ENCODE measurements at places on chromosomes 13 and 19.

DNA sequence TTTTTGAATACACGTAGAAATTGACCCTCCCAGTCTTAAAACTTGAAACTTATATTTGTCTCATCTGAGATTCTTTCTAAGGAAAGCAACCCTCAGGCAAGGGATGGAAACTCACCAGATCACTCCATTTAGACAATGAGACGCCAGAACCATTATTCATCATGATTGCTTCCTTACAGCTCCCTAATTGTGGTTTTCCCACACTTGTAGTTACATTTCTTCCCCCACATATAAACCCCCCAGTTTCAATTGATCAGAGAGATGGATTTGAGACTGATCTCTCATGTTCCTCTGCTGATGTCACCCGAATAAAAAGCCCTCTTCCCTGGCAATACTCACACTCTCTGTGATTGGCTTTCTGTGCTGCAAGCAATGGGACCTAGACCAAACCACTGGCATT is 197.9 kb upstream of the STARD13 start:
- DNase-seq, result no peak

GRCh38 chr13:36736119-36736726 is 62.4 kb downstream of the SERTM1 start:
- no peak for DNase-seq

DNA sequence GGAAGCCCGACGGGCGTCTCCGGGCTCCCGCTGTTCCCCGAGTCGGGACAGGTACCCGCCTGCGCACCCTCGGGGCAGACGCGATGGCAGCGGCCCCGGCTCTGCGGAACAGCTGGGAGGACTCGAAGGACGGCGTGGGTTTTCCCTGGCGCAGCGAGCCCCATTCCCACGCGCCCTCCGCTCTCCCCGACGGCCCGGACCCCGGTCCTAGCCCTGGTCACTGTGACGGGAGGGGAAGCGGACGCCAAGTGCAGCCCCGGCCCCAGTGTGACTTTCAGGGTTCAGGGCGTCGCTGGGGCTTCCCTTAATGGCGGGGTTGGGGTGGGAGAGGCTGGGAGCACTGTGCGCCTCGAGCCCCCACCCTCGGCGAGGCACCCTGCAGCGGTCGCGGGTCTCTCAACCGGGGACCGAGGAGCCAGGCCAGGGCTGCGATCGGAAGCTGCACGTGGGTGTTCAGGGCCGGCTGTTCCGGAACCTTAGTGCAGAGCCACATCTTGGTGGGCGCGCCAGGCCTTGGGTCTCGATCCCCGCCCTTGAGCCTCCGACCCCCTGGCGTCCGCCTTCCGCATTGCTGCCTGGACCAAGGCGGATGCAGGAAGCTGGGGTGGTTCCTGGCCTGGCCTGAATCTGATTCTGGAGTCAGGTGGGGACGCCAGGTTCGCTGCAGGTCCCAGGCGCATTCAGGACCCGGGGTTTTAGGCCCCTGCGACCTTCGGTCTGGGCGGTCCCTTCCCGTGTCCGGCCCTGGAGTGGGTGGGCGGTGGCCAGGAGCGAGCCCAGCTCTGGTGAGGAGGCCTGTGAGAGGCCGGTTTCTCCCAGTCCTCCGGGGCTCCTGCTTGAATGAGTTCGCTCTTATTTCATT is 3.5 kb downstream of the LGALS7B start:
- peak; percentile 15 for DNase-seq

DNA sequence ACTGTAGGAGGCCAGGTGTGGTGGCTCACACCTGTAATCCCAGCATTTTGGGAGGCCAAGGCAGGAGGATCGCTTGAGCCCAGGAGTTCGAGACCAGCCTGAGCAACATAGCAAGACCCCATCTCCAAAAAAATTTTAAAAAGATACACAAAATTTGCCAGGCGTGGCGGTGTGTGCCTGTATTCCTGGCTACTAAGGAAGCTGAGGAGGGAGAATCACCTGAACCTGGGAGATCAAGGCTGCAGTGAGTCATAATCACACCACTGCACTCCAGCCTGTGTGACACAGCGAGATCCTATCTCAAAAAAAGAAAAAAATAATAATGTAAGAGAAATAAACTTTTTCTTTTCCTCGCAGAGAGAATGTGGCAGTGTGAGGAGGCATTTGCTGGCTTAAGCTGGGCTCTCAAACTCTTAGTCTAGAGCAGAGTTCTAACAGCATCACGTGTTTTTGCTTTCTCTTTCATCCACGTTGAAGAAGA is 21.1 kb downstream of the FAM187B start:
- no peak for DNase-seq

GRCh38 chr19:57816652-57817051 is 1.9 kb upstream of the ZNF552 start:
- no peak for DNase-seq

GRCh38 chr19:15587663-15588062 is 27.4 kb upstream of the CYP4F8 start:
- no peak for DNase-seq

DNA sequence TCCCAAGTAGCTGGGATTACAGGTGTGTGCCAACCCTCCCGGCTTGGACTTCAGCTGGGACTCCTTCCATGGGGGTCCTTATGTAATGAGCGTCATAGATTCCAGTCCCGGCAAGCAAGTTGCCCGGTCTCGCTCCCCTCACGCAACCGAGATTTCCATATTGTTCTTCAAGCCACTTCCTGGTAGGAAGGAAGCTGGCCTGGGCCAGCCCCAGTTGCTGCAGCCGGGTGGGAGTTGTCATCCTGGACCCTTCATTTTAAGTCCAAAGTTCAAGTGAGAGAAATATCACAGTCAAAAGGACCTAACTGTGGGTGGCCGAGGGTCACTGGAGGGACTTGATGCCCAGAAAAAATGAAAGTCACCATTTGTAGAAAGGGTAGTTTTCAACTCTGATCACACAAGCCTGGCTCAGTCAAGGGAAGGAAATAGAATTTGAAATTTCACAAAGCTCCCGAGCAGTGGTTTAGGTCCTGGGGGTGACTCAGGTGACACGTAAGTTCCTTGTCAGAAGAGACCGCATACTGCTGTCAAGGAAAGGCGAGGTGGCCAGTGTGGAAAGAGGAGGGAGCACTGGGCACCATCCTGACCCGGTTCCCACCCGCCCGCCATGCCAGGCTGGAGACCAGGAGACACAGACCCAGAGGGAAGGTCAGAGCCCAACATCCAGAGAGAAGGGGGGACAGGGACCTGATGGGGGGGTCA is 5.3 kb downstream of the FGF21 start:
- DNase-seq, result no peak

DNA sequence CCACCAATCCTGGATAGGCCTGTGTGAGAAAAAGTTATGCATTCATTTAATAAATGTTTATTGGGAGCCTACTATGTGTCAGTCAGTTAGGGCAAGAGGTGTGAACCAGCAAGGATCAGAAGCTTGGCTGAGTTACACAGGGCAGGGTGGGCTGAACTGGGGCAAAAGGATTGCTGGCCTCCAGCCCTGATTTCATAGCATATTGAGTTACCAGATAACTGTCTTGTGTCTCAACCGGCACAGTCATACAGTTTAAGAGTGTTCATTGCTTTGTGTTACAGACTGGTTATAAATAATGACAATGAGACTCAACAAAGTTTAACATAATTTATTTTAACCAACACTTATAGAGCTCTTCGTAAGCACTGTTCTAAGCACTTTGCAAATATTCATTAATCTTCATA is 253.8 kb downstream of the DLEU7 start:
- DNase-seq, result no peak

DNA sequence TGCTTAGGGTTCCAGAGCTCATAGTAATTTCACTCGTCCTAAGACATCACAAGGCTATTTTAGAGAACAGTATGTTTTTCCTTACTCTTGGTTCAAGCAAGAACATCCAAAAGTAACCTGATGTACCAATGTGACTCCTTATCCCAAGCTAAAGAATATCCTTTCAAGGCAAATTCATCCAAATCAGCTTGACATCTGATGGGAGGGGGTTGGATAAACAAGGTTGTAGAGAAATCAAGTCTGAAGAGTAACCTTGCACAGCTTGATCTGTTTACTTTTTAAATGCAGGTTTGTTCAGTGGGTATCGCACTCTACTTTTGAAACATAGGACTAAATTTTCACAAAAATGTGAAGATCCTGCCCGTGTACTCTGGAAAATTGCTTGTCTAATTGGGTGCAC is 201.2 kb downstream of the GGACT start:
- DNase-seq, result no peak

DNA sequence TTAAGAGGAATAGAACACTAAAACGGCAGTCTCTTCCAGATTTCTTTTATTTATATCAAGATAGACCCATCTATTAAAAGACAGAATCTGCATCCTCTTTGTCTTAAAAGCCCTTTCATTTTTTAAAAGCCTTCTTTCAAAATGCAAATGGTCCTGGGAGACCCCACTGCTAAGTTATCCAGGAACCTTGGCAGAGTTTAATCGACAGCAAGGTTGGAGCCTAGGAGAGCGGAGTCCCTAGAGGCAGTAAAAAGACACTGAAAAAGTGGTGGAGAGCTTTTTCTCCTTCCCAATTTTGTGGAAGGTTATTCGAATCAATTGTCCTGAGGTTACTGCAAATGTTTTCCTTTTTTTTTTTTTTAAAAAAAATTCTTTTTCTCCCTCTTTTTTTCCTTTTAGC is 294.7 kb downstream of the NALCN start:
- DNase-seq, result no peak
